NCI-H2081 (cell line): ENCODE measurements at places on chromosomes 7 and 10.

DNA sequence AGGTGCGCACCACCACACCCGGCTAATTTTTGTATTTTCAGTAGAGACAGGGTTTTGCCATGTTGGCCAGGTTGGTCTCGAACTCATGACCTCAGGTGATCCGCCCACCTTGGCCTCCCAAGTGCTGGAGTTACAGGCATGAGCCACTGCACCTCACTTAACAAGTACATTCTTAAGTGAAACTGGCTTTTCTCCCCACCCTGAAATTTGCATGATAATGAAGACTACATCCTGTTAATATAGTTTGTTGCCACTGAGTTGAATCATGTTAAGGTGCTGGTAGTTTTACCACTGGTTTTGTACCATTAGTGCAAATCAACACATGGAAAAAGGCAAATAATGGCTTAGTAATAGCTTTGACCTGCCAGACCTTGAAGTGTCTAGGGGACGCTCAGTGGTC lies 62.2 kb downstream of the MPLKIP start:
- no peak for DNase-seq

DNA sequence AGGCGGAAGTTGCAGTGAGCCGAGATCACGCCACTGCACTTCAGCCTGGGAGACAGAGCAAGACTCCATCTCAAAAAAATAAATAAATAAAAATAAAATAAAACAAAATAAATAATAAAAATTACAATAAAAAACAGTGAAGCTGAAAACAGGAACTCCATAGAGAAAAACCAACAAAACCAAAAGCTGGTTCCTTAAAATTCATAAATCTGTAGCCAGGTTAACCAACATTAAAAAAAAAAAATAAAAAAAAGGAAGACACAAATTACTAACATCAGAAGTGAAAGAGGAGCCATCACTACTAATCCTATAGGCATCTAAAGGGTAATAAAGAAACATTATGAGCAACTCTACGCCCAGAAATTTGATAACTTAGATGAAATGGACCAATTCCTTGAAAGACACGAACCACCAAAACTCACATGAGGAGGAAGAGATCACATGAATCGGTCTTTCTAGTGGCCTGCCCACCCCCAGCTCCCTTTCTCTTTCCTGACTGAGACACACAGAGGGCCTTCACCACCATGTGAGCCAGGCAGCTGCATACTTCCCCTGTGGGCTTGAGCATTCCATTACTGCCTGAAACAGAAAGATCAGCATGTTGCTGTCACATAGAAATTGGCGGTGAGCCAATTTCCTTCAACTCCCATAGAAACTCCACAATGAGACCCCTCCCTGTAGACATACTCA lies 208.7 kb downstream of the MAD1L1 start:
- no peak for DNase-seq

DNA sequence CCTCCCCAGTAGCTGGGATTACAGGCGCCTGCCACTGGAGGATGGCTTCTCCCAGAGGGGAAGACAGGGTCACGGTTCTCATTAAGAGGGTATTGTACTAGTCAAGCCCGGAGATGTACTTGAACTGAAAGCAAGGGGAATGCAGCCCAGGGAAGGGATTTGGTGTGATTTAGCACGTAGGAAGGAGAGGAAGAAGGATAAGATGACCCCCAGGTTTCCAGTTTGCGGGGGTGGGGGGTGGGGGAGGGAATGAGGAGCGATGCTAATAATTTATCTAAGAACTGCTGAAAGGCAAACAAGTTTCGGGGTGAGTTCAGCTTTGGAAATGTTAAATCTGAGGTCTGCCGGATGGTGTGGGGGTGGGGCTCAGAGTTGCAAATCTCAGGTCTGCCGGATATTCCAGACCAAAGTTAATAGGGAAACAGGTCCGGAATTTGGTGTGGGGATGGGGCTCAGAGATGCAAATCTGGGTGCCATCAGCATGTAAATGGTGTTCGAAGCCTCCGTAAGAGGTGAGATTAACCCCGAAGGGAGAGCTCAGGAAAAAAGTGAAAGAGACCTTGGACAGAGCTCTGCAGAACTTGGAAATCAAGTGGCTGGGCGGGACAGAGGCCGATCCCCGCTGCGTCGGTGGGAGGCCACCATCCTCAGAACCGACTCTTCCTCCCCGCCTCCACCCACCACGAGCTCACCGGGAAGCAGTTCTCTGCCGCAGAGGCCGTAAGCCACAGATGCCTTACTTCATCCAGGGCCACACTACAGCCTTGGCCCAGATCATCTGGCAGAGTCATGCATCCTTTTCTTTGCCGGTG lies 1.6 kb upstream of the SEPHS1 start:
- no peak for DNase-seq

DNA sequence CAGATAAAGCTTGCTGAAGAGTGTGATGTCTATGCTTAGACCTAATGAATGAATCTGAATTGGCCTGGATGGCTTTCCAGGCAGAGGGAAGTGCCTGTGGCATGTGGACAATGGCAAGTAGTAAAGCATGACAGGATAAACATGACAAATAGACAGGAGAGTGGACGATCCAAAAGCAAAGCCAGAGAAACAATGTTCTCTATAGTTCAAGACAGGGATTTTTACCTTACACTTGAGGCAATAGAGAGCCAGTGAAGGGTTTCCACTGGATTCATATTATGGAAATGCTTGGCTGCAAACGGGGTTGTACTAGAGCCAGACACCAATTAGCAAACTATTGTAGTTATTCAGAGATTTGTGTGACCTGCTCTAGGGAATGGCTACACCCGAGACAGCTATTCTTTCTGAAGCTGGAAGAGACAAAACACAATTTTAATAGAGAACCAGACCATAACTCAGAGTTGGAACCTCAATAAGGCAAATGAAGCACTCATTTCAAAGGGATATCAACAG lies 2.3 kb downstream of the AGMO start:
- DNase-seq = peak; percentile 64

- no peak for DNase-seq
Measured at GRCh38 chr10:15306735-15307280, 64.3 kb downstream of the FAM171A1 start.

- DNase-seq = peak; percentile 60
Measured at GRCh38 chr7:86747698-86748097, 104.0 kb downstream of the GRM3 start.

DNA sequence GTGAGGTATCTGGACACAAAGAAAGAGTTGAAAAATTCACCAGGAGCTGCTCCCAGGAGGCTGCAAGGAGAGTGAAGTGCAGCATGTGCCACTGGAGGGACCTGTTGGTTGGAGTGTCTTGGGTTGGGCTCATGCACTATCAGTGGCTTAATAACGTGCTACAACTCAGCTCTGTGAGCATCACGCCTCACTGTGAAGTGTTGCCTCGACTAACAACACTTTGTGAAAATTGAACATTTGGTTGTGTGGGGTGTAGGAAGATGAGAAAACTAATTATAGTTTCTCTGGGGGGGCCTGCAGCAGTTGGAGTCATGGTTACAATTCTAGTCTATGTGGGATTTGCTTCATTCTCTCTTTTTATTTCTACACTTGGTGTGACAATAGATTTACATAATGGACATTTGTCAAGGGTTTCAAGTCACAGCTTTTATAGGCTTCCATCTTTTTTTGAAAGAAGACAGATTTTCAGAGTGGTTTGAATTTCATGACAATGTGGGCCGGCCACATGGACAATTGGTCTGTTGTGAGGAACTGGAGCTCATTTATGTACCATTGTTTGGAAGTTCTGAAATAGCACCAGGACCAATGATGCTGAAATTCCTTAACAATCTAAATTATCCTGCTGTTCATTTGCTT lies 121.3 kb downstream of the RAMP3 start:
- no peak for DNase-seq

DNA sequence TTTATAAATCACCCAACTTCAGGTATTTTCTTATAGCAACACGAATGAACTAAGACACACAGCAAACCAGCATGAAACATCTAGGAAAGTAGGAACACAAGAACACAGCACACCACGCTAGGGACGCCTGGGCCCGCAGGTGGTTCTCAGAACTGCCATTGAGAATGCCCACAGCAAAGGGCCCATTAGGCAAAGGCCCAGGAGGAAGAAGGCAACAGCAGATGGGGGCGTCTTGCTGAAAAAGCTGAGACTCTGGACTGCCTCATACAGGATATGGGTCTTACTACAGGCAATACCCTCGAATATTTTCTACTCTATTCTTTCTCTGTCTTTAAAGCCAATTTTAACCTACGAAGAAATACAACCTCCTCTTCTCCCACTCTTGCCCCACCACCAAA lies 77.3 kb downstream of the PARD3 start:
- DNase-seq = no peak

DNA sequence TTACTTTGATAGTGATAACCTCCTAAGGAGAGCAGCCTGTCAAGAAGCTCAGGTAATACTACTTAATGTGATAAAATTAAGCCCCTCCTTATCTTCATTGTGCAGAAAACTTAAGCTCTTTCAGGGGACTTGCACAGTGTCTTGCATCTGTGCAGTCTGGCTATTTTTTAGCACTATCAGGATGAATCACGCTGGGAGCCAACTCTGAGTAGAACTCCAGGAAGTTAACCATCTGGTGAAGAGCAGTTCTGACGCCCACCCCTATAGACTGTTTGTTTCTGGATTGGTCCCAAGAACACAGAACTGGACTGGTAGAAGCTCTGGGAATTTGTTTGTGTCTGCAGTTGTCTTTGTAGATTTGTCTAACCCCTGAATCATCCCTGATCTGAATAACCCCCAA lies 41.9 kb downstream of the AGK start:
- no peak for DNase-seq

- DNase-seq = no peak
Measured at GRCh38 chr10:6926971-6927370, 346.9 kb upstream of the PRKCQ start.

DNA sequence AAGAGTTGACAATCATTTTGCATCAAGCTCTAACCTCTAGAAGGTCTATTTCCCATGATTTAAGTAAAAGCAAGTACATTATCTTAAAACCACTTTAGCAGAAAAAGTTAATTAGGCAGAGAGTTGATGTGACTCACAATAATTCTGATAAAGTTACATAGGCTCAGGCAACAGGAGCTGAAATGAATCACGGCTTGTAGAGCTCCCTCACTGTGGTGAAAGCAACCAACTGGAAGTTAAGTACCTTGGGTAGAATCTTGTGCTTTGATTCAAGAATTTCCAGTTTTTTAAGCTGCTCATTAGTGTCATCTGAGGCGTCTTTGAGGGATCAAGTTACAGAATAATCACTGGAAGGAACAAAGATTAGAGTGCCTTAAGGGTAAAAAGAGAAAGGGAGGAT lies 68.9 kb upstream of the NFE2L3 start:
- DNase-seq = no peak

GRCh38 chr7:130917669-130918128 lies 183.7 kb upstream of the KLF14 start:
- no peak for DNase-seq

- no peak for DNase-seq
Measured at GRCh38 chr7:103867874-103868273, 121.6 kb downstream of the RELN start.

DNA sequence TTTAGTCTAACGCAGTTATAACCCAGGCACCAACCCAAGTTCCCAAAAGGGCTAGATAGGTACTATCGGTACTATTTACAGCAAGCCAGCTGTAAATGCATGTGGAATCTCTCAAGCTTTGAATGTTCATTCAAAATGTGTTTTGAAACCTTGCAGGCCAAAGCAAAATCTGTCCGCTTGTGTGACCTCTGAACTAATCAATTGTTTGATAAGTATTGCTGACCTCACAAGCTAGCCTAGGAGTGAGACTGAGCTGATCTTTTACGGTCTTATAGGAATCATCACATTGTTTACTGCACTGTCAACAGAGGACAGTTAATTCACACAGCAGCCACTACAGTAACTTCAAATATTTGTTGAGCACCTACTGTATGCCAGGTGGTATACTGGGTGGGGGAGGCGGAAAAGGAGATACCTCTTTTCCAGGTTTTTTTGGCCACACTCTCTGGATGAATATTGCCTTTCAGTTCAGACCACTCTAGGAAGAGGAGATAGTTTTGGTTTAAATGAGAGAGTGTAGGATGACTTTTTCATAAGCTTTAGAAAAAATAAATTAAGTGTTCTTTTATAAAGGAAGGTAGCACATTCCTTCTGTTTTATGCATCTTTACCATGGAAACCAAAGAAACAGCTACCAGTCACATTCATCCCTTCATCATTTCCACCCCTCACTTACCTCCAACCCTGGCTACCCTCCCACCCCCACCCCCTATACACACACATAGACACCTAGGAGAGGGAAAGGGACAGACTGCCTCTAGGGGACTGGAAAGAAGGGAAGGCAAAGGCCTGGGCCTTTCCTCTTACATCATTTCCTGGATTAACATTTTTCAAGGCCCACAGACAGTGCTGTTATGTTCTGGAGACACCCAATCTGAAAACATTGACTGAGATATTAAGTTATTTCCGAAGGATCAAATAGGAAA lies 2.4 kb downstream of the PAPSS2 start:
- no peak for DNase-seq

DNA sequence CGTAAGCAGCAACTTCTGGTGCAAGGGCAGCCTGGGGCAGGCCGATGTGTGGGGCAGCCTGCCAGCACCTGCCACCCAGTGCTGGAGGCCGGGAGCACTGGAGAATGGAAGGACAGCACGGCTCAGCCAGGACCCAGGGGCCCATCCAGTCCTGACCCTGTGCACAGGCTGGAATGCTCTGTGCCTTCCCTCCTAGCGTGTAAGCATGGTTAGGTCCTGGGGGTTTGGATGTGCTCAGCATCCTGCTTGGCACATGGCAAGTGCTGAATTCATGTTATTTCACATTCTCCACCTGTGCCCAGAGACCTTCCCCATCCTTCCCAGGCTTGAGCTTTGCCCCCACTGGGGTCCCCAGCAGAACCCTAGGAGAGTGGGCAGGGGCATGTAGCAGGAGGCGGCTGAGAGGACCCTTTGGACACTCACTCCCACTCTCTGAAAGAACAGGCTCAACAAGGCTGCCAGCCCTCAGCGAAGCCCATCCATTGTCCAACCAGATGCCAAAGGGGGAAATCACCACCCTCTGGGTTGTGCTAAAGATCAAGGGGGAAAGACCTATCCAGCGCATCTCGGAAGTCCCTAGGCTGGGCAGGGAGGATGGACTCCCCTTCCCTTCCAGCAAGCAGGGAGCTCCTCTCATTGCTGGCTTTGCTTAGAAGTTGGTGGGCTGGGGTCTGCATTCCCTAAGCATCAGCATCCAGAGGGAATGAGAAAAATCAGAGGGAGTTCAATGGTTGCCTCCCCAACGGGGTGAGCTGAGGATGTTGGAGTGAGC lies 29.7 kb downstream of the ANXA8 start:
- DNase-seq = no peak

- DNase-seq = no peak
Measured at GRCh38 chr7:80243425-80243824, 108.8 kb downstream of the GNAI1 start.
